Dorsolateral prefrontal cortex (tissue), 122 donors: ENCODE measurements at places on chromosomes 1 and 21.

DNA sequence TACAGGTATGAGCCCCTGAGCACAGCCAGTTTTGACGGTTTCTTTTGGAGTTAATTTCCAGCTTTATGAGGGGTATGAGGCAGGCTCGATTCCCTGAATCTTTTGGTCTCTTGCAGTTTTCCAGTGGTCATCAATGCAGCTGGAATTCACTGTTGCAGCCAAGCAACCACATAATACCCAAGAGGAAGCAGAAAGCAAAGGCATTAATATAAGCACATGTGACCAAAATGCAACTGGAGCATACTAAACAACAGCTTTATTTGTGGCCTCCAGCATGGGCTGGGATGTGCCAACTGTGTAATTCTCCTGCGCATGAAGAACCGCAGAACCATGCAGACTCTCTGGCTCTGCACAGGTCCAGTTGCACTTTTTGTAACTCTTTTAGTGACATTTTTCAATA, 33.0 kb downstream of the DSCAM start:
- no peak for DNase-seq

GRCh38 chr21:26170471-26171257, at the start of gene APP:
APP (minus strand) TSS chr21:26170770; CDS start chr21:26170620, 150 bp downstream.
- DNase-seq: peak; percentile 67

- no peak for DNase-seq
These were observed 6.7 kb upstream of the ZNF670 start for GRCh38 chr1:247085310-247085709.

- no peak for DNase-seq
These were observed 12.3 kb downstream of the NES start for GRCh38 chr1:156664767-156665411.

DNA sequence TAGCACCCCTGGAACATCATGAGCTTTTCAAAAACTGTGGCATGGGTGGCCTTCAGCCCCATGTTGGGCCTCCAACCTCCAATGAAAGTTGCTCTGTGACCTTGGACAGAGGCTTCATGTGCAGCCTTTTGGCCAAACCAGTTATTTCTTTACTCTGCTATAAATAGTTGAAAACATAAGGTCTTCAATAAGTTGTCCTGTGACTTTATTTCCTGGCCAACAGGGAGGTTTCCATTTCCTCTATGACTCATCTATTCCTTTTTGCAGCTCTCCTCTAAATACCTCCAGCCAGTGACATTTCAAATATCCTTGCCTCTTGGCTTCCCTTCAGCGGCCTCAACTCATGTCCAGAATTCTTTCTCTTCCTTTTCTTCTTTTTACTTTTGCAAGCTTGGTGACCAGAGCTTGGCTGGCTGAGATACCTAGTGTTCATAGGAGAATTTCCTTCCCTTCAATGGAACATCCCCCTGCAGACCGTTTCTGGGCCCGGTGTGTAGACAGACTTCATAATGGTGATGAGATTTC, 22.7 kb upstream of the TRIM67 start:
- no peak for DNase-seq

GRCh38 chr1:109979489-109980091, 5.0 kb upstream of the AHCYL1 start:
- DNase-seq: no peak

DNA sequence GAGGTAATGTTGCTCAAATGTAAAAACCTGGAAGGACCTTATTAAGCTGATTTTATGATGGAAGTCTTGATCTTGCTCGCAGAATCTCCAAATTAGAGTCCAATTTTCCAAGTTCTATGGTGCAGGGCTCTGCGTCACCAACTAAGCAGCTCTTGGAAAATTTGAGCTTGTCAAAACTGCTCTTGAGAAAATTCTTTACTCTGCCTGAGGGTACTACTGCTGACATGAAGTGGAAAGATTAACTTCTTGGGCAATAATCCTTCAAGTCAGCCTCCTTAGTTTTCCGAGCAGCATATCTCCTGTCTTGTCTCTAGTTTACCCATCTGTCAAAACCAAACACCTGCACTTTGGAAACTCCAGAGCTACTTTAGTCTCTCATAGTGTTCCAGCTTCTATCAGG, 293.7 kb downstream of the KCTD3 start:
- no peak for DNase-seq
